ENCODE measurements at places on chromosomes 6 and 20.
A peak's percentile ranks its signal among the peaks of the same experiment; 100 is the strongest.

DNA sequence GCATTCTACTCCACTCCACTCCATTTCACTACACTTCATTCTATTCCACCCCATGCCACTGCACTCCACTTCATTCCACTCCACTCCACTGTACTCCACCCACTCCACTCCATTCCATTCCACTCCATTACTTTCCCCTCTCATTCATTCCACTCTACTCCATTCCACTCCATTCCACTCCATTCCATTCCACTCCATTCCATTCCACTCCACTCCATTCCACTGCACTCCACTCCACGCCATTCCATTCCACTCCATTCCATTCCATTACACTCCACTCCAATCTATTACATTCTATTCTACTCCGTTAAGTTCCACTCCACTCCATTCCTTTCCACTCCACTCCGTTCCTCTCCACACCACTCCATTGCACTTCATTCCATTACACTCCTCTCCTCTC lies 25.0 kb upstream of the DEFB125 start:
- no peak for DNase-seq

DNA sequence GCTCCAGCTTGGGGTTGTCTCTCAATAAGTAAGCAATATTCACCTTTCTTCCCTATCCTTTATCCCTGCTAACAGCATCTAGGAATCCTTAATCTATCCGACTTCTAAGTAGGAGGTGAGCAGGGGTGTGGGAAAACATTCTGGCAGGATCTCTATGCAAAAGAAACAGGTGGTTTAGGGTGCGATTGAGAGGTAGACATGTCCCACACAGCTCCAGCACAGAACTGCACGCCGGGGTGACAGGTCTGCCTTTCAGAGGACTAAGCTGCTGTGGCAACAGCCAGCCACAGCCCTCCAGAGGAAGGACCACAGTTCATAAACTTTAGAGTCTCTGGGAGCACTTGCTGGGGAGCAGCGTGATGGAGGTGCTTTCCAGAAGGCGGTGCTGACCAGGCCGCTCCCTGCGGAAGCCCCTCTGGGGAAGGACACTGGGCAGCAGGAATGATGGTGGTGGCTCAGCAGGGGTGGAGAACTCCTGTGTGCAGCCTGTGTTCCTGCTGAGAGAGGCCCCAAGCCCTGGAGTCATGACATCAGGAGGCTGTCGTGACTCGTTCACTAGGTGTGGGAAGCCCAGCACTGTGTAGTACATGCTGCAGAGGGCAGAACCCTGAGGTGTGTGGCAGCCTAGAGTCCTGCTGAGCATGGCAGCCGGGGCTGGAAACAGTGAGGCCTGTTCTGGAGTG lies 509.6 kb downstream of the PRKN start:
- DNase-seq = no peak

GRCh38 chr20:46683939-46684750 lies 5.1 kb downstream of the TP53RK start:
- DNase-seq = peak; percentile 39

DNA sequence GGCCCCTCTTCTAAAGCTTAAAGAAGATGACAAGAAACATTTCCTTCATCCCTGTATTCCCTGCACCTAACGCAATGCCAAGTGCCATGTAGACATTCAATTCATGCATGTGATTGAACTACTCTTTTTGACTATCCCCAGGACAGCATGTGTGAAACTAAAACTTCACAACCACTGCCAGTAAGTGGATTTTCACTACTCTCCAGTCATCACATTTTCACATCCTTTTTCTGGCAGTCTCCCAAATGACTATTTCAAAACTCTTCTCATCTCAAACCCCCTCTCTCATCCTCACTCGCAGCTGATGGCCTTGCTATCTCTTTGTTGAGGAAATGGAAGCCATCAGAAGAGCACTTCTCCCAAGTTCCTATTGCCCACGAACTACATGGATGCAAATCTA lies 122.6 kb downstream of the OPRM1 start:
- no peak for DNase-seq

DNA sequence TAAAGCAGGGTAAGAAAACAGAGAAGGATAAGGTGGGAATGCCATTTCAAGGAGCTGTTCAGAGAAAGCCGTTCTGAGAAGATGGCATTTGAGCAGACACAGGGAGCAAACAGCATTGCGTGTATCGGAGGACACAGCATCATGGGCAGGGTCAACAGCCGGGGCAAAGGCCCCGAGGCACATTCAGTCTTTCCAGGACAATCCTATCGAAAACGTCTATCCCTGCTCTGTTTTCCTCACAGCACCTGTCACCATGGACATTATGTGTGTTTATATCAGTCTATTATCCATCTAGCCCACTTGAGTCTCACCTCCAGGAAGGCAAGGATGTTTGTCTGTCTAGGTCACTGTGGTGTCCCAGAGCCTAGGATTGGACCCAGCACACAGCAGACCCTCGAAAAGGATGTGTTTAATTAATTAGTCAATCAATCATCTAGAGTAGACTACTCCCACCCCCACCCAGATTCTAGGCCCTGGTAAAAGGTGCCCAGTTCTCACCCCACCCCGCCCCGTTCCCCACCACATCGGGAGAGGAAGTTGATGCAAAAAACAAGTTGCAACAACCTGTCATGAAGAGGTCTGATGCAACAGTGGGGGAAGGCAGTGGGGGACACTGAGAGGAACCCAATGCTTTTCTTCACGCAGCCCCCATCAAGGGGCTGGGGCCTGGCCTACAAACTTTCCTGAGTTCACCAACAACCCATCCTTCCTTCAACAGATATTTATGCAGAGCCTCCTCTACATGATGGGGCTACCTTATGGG lies 66.6 kb downstream of the PREX1 start:
- no peak for DNase-seq

- no peak for DNase-seq
Observed at GRCh38 chr6:33677143-33677660, 34.3 kb downstream of the UQCC2 start.

DNA sequence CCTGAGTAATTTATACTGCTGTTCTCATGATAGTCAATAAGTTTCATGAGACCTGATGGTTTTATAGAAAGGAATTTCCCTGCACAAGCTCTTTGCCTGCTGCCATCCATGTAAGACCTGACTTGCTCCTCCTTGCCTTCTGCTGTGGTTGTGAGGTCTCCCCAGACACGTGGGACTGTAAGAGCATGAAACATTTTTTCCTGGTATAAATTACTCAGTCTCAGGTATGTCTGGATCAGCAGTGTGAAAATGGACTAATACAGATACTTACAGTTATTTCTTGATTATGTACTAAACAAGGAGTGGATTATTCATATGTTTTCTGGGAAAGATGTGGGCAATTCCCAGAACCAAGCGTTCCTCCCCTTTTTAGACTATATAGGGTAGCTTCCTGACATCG lies 1.9 kb upstream of the TRIM38 start:
- no peak for DNase-seq

- DNase-seq = no peak
Observed at GRCh38 chr6:166325383-166326042, 16.8 kb downstream of the SFT2D1 start.

GRCh38 chr6:98932381-98932780 lies 15.4 kb downstream of the FBXL4 start:
- DNase-seq = peak; percentile 68

DNA sequence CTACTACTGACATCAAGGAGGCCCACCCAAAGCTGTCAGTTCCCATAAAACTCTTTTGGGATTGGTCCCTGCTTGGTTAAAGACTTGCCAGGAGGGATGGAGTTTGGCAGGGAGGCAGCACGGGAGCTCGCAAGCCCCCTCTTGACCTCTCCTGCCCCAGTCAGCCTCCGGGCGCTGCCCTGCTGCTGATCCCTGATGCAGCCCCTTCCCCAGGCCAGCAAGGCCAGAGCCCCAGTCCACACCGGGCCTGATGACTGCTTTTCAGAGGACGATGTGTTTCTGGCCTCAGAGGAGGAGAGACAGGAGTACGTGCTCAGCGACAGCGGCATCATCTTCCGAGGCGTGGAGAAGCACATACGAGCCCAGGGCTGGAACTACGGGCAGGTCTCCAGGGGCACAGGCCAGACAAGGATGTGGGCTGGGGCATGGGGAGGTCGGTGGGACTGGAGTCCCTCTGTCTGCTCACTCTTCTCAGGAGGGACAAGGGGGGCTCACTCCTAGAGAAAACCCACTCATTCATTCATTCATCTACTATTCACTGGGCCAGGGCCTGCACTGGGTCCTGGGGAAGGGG lies 15.6 kb downstream of the TGM6 start:
- no peak for DNase-seq

GRCh38 chr6:125994670-125995488 lies 8.5 kb downstream of the TRMT11 start:
- no peak for DNase-seq

- no peak for DNase-seq
Observed at GRCh38 chr6:135616655-135617054, 119.1 kb upstream of the AHI1 start.

DNA sequence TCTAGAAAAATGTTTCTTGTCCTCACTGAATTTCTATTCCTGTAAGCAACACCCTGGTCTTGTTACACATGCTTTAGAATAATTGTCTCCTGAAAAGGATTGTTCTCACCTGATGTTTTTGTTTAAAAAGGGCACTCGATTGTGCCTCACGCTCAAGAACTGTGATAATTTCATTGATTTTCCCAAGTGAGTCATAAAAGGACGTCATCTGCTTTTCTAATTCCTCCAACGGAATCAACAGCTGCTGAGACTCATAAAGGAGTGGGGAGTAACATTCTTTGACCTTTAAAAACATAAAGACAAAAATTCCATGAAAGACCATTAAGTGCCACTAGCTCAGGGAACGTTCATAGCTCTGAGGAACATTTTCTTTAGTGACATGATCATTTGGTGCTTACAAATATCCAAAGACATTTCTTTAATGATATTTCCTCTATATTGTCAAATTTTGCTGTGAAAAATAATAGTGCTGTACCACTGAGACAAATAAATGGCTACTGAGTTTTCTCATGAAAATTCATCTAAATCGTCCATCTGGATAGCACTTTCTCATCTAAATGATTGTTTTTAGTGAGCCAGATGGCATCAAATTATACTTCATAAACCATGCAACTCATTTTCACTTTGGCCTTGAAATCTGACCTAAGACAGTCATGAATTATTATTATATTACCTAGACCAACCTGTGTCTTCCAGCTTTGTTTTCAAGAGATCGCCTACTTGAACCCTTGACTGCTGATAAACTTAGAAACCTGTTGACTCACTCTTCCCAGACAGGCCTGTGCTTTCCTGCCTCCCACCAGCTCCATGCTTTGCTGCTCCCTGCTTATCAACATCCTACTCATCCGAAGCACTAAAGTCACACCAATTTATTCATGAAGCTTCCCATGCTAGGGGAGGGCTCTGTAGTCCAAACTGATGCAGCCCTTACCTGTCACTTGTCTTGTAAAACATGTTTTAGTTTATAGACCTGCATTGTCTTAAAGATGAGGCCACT lies 178.2 kb downstream of the SYNE1 start:
- DNase-seq = peak; percentile 48

- DNase-seq = peak; percentile 52
Observed at GRCh38 chr6:166575205-166575604, 11.3 kb downstream of the RAMACL start.

- no peak for DNase-seq
Observed at GRCh38 chr6:161412795-161413194, 138.9 kb upstream of the AGPAT4 start.

DNA sequence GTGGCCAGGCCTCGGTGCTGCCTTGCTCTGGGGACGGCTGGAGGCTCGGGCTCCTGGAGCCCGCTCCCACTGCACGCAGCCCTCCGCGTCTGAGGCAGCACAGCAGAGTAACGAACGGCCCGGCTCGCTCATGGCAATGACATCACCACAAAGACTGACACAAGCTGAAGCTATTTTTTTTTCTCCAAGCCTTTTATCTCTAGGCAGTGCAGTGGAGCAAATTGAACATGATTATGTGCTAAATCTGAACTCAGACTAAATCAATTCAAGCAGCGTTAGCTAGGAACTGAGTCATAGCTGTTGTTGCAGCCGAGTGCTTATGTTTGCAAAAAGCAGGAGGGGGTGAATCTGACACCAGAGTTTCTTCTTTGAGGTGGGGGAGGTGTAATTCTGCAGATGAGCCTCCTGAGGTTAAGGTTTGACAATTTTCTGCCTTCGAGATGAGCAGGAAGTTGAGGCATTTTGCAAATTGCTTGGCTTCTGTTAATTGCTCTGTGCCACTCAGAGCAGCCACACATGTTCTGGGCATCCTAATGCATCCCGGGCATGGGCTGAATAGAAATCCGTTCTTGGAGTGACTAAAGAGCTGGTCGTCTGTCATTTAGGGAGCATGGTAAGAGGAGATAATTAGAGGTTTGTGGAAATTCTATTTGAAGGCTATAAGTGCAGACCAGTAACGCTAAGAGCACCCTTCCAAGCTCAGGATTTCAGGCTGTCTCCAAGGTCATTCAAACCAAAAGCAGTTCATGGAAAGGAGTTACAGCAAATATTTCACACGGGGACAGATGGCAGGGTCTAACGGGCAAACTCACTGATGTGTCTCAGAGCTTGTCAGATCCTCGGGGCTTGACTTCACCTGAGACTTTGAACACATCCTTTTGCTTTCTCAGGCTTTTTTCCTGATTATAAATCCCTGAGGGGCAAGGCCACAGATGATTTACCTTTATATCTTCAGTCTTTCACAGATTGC lies 155.1 kb upstream of the ENPP5 start:
- DNase-seq = no peak

GRCh38 chr6:56724455-56724854 lies 81.8 kb upstream of the DST start:
- DNase-seq = no peak

- no peak for DNase-seq
Observed at GRCh38 chr6:157997893-157998608, 16.4 kb downstream of the SYNJ2 start.

DNA sequence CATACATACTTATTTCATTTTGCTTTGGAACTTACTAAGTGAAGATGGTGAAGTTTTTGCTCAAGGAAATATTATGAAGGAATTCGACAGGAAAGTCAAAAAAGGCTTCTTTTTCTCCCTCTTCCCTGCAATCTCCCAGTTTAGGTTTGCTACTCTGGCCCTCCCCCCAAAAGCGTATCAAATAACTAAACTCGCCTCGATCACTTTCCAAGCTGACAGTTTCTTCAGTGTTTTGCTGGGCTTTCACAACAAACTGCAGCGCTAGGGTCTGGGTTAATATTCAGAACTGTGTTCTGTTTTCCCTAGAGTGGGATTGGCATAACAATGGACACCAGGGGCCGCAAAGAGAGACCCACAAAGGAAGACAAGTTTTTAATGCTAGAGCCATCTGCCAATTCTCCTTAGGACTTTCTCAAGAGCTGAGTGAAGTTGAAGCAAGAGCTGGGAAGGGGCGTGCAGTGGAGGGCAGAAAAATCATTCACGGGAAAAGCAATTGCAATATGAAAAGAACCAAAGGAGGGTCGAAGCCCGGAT lies 57.8 kb downstream of the ATP9A start:
- no peak for DNase-seq

DNA sequence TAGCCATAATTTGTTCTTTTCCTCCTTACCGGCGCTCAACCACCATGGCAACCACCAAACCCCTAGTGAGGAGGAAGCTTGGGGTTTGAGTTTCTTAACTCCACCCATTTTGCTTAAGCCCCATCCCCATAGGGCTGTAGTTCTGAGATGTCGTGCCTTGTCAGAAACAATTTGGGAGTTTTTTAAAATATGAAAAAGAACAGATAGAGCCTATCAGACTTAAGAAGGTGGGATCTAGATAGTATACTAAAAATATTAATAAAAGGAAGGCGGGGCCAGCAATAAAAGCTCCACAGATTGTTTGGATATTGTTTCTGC lies 5.6 kb downstream of the BRD2 start:
- peak; percentile 56 for DNase-seq

- no peak for DNase-seq
Observed at GRCh38 chr20:41638456-41638855, 20.3 kb upstream of the CHD6 start.

- DNase-seq = no peak
Observed at GRCh38 chr6:131125431-131125830, 9.8 kb upstream of the AKAP7 start.
